Iris pigment epithelial cell (primary cell): ENCODE measurements at places on chromosomes 3 and 15.

- DNase-seq, result peak; percentile 14
Observed at GRCh38 chr3:20537234-20537633, 351.2 kb upstream of the SGO1 start.

DNA sequence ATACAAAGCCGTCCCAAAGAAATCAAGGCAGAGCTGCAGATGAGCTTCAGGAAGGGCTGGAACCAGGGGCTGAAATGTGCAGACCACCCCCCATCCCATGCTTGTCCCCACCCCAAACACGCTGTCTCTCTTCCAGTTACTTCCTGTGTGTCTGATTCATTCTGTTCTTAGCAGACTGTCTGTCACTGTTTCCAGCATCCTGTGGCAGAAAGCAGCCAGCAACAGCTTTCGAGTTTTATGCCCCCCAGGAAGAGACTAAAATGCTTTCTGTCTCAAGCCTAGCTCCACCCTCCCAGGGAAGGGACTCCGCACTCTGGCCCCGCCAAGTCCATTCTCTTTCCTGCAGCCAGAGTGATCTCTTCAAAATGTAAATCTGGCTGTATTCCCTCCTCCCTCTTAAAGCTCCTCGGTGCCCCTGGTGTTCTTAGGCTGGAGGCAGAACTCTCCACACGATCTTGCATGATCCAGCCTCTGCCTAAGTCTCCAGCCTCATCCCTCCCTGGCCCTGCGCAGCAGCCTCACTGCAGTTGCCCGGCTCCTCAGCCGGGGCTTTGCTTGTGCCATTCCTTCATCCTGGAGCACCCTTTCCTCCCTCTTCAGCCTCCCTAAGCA lies 41.5 kb downstream of the HRH1 start:
- DNase-seq, result peak; percentile 78

DNA sequence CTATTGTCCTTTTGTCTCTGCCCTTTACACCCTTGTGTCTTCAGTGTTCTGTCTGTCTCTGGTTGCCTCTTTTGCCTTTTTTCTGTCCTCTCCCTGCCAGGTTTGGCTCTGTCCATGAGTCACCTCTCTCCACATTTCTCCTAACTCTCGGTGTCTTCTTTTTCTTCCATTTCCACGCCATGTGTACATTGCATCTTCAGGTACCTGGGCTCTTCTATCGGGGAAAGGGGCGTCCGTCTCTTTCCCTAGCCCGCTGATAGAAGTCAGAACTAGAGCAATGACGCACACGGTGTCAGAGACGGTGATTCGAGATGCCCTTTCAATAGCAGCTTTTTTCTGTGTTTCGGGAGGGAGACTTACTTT lies 641 bp downstream of the OPA1 start:
- DNase-seq, result peak; percentile 44

- DNase-seq, result no peak
Observed at GRCh38 chr15:51403946-51404695, 62.7 kb downstream of the GLDN start.

DNA sequence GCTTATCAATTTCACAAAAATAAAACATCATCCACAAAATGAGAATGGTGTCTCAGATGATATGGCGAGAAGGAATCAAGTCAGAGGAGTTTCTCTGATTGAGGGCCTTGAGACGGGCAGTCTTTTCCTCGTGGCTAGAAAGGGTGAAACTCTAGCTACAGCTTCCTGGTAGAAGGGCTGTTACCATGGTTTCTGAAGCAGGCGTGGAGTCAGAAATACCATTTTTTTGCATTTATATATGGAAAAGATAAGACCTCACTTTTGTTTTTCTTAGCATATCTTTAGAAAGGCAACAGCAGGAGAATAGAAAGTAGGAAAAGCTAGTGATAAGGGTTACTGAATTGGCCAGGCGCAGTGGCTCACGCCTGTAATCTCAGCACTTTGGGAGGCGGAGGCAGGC lies 17.3 kb upstream of the SAMD7 start:
- no peak for DNase-seq
